Placental epithelial cell (primary cell): ENCODE measurements at places on chromosomes 16 and 17. TPM values are rescaled to one million over a fixed set of nuclear protein-coding genes. Genes with fewer than 3 reads are reported as not detected.

DPEP1 gene
- not detected in 2 replicates for total RNA-seq

RGS11 gene
- not detected in 2 replicates for total RNA-seq

C17orf78 gene
- not detected in 2 replicates for total RNA-seq

ZFP3 gene
- total RNA-seq = 3.1 and 4.4 TPM in 2 replicates

TK1 gene
- 30.6 and 169 TPM in 2 replicates for total RNA-seq

HYDIN gene
- total RNA-seq = 0.11 and 2.0 TPM in 2 replicates

UMOD gene
- not detected in 2 replicates for total RNA-seq

KRT31 gene
- total RNA-seq = not detected in 2 replicates

AGRP gene
- not detected in 2 replicates for total RNA-seq

DNASE1L2 gene
- 0.22 and 2.0 TPM in 2 replicates for total RNA-seq

CD300A gene
- total RNA-seq = not detected in 2 replicates

GJD3 gene
- 0.33 TPM in 1 of 2 replicates, not detected in the other for total RNA-seq

HIGD1B gene
- total RNA-seq = not detected in 2 replicates

RSAD1 gene
- total RNA-seq = 18.8 and 23.9 TPM in 2 replicates

BAHCC1 gene
- 5.6 and 7.1 TPM in 2 replicates for total RNA-seq

CBFA2T3 gene
- total RNA-seq = not detected in 2 replicates

RNU2-1 gene
- not detected in 2 replicates for total RNA-seq

NAT9 gene
- total RNA-seq = 34.2 and 45.9 TPM in 2 replicates
